Muscle of arm (tissue), 14 donors: ENCODE measurements at places on chromosomes 6 and 20.
A peak's percentile ranks its signal among the peaks of the same experiment; 100 is the strongest.

- DNase-seq: no peak
Observed at GRCh38 chr20:17726902-17727301, 27.1 kb downstream of the BANF2 start.

- DNase-seq: peak; percentile 89
Observed at GRCh38 chr20:17936761-17937732, 31.5 kb downstream of the SNX5 start.

DNA sequence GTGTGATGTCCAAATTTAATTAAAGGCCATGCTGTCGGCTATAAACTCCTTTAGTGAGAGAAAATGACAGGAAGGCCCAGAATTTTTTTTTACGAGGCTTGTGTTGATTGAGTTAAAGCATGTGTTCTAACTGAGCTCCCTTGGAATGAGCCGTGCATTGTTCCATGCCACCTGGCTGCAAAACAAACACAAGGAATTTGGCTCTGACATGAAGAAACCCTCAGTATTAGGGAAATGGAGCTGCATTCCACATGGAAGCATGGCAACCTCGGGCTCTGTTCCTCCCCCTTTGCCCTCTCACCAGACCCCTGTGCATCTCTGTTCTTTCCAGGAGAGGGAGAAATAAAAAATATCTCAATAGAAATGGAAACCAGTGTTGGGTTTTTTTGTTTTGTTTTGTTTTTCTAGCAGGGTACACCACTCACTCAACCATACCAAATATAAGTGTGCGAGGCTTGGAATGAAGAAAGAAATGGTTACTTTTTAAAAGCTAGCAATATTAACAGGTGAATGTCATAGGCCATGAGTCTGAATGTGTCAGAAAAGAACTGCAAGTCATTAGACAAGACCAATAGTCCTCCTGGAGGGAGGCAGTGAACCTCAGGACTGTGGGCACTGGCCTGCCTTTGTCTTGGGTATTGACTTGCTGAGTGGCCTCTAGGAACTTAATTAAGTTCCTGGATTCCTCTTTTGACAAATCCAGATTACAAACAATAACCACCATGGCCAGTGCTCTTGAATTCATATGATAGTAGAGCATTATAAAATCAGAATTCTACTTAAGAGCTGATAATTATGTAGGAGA lies 935.1 kb downstream of the KIF16B start:
- peak; percentile 25 for DNase-seq

- DNase-seq: no peak
Observed at GRCh38 chr20:1775117-1775516, 117.5 kb upstream of the SIRPG start.

- peak; percentile 92 for DNase-seq
Observed at GRCh38 chr6:128882991-128883611, at the start of gene LAMA2. TSS of gene LAMA2 (plus strand) at chr6:128883138. CDS start at chr6:128883246, 108 bp downstream.

DNA sequence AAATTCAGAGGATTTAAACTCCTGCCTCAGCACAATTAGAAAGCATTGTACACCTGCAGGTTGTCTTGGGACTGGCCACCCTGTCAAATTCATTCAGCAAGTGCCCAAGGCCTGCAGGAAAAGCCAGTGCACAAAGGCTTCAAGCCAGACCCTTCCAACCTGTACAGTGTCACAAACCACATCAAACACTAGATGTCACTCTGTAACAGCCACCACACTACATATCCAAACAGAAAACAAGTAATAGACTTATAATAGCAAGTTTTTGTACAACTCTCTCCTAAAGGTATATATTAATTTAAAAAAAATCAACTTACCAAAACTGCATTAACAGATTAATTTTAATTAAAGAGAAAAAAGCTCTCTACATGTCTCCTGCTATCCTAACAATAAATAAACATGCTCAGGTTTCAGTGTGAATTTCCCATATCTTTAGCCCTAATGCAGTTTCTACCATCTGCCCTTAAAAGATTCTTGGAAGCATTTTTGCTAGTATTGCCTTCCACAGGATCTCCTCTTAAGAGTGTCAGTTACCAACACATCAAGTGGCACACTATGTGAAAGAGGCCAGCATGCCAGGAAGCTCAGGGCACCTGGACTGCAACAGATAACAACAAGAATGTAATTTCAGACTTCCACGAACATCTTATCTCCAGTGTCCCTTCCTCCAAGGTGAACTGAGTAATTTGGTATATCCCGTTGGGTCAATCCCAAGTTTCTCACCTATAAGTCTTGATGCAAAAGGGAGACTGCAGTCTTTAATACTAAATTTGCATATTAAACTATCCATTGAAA lies 47.5 kb downstream of the RALGAPA2 start:
- DNase-seq: peak; percentile 35

GRCh38 chr6:33208091-33208967 lies at the start of gene RING1:
TSS of gene RING1 (plus strand) at chr6:33208500. CDS start at chr6:33208823, 323 bp downstream.
- DNase-seq: peak; percentile 87

DNA sequence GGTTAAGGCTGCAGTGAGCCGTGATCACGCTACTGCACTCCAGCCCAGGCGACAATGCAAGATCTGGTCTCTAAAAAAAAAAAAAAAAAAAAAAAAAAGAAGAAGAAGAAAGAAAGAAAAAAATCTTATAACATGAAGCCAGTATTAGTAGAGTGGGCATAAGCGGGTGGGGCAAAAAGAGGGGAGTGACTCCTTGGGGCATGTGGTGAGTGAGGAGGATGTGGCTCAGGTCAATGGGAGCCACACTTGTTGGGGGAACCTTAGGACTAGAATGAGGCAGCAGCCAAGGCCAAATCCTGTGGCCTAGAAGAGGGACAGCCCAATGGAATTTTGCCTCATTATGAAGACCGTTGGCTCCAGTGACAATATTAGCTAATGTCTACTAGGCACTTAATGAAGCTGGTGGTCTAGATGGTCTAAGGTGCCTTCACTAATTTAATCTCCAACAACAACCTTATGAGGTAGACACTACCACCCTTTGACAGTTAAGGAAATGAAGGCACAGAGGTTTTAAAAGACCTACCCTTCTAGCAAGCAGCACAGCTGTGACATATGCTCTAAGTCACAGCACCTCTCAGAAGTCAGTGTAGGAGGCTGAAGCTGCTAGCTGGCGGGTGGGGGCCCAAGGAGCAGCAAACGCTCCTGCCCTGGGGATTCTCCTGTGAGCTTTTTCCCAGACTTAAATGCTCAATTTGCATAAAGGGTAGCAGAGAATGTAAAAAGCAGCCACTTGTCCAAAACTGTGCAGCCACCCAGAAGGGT lies 23.6 kb upstream of the ARMC12 start:
- DNase-seq: no peak

GRCh38 chr6:90118581-90118980 lies 178.1 kb downstream of the BACH2 start:
- DNase-seq: no peak
